Activated T-helper 1 cell treated with Interleukin-2 at 50 U/mL for 16 hours (primary cell): ENCODE measurements at places on chromosomes 16 and 17.

DNA sequence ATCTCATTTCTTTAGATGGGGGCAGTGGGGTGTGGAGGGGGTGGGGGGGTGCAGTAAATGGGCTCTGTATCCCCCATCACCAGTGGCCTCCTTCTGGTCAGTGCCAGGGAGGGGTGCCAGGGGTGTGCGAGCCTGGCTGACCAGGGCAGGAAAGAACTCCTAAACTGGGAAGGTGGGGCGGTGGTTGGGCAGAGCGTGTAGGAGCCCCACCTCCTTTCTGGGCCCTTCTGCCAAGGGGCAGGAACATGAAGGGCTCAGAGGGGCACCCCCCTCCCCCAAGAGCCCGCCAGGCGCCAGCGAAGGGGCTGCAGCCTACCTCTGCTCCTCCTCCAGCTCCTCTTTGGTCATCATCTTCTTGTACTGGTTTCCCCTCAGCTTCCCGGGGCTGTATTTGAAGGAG is 26.0 kb downstream of the MXRA7 start:
- DNase-seq = no peak

- DNase-seq = no peak
Observed at GRCh38 chr16:19613834-19614233, 58.3 kb downstream of the VPS35L start.

- no peak for DNase-seq
Observed at GRCh38 chr17:49157784-49158183, 25.2 kb downstream of the B4GALNT2 start.

GRCh38 chr17:55672585-55673501 is 49.8 kb downstream of the TMEM100 start:
- no peak for DNase-seq

DNA sequence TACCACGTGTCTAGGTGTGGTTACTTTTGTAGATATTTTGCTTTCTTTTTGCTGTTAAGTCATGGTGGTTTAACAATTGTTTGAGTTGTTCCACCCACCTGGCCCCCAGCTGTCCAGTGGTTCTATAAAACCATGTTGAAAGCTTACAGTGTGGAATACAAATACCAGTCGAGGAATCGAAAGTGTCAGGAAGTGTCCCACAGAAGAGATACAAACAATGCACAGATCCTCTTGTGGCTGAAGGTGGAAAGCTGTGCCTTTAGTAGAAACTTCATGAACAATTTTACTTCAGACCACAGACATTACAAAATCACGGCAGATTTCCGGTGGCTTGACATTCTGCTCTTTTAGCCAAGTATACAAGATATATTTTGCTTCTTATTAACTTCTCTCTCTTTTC is 782.4 kb upstream of the SOX9 start:
- DNase-seq = no peak

GRCh38 chr17:2239882-2240430 is 63.6 kb downstream of the SMG6 start:
- DNase-seq = peak; percentile 28

- no peak for DNase-seq
Observed at GRCh38 chr17:35795007-35795870, at the start of gene MMP28. MMP28 (minus strand) TSS chr17:35795641; CDS start chr17:35795377, 264 bp downstream.

DNA sequence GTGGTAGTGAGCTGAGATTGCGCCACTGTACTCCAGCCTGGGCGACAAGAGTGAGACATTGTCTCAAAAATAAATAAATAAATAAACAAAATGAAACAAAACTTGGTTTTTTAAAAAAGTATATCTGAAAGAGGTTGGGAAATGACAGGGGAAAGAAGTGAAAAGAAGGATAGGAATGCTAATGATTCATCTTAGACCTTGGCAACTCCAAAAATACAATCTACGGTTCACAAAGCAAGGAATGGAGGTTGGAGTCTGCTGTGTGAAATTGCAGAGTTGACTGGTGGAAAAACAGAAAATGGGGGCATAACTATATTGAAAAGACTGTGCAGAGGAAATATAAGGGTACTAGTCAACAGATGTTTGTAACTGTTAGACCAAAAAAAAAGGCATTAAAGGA is 40.0 kb upstream of the CD300E start:
- no peak for DNase-seq

- no peak for DNase-seq
Observed at GRCh38 chr17:28643983-28644786, 773 bp downstream of the BLTP2 start.

- DNase-seq = no peak
Observed at GRCh38 chr16:1677339-1677738, 740 bp upstream of the JPT2 start.

GRCh38 chr17:38741921-38742410 is 6.2 kb downstream of the PCGF2 start:
- no peak for DNase-seq

DNA sequence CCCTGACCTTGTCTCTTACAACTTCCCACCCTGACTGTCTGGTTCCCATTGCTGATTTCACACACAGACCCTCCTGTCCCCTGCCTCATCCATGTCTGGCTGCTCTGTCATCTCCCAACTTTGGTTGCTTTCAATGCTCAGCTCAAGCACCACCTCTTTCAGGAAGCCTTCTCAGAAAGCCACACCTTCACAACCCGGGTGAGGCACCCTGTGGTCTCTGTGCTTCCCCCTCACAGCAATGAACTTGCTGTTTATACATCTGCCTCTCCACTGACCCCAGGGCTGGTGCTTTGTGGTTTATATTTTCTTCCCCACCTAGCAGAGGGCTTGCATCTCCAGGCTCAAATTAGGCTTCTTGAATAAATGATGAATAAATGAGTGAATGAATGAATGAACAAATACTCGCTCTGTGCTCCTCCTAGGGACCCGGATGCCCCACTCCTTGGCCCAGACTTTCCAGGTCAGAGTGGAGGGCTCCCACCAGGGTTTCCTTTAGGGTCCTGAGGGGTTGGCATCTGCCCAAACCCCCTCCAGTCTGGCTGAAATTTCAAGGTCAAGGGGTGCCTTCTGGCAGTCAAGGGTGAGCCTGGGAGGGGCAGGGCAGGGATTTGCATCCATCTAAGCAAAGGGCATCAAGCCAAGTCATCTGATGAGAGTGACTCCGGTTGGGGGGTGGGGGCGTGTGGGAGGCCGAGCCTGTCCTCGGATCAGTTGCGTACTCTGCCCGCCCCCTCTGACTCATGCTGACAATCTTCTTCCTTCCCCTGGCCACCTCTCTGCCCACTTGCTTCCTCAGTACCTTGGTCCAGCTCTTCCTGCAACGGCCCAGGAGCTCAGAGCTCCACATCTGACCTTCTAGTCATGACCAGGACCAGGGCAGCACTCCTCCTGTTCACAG is at the start of gene ITGAX:
Gene ITGAX, plus strand, starts transcription at position 783 of the 898 bp plus-strand sequence. Its CDS starts 79 bp downstream, at position 862.
- no peak for DNase-seq

DNA sequence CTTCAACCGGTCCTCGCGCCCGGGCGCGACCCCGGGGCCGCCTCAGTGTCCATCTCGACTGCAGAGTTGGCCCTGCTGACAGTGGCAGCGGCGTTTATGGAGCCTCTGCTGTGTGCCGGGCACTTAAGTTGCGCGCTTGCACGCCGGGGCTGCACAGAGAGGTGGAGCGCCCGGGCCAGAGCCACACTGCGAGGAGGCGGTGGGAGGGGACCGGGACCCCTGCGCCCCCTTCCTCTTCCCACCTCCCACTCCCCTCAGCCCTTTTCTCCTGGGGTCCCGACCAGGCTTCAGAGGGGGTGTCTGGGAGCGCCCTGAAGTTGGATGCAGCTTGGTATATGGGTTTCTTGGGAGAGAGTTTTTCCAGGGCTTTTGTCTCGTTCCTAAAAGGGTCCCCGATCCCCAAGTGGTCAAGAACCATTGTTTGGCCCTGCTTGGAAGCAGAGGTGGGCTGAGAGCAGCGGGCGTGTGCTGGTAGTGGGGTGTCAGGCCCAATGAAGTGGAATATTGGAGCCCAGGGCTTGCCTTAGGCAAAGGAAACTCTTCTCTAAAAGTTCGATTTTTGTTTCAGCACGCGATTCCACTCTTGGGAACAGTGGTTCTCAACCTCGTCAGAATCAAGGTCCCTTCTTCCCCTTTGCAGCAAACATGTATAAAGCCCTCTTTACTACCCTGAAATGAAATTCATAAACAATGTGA is 605 bp downstream of the MRTFB start:
- no peak for DNase-seq

GRCh38 chr16:2966808-2967191 is 2.3 kb upstream of the PAQR4 start:
- no peak for DNase-seq

GRCh38 chr16:78122774-78123315 is 23.4 kb downstream of the WWOX start:
- DNase-seq = no peak

DNA sequence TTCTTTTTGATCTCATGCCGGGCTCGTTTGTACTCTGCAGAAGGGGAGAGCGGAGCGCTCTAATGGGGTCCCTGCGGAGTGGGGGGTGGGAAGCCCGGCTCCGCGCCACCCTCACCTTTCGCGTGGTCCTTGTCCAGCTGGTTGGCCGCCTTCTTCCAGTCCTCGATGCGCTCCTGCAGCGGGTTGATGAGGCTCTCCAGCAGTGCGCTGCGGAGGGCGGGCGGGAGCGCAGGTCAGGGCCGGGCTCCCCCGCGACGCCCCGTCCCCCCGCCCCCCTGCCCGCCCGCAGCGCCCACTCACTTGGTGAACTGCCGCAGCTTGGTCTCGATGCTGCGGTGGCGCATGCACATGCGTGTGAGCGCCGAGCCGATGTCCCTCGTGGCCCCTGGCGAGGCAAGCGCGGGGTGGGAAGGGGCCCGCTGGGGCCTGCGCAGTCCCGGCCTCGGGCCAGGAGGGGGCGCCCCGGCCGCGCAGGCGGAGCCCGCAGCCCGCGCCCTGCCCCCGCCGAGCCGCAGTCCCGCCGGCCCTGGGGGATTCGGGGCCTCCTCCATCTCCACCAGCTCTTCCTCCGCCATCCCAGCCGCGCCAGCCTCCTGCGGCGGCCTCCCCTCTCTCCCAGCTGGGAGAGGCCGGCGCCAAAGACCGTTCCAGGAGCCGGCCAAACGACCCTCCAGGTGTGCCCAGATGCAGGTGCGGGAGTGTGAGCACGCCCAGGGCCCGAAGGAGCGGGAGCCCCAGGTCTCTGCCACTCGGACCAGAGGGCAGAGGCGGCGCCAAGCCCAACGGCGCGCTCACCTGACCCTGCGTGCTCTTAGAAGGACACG is 6.0 kb downstream of the MTSS2 start:
- DNase-seq = no peak

GRCh38 chr16:84281074-84281473 is 13.6 kb upstream of the WFDC1 start:
- no peak for DNase-seq

- DNase-seq = no peak
Observed at GRCh38 chr17:47207143-47208067, 1.7 kb upstream of the MYL4 start.

GRCh38 chr17:1712271-1712670 is 2.1 kb upstream of the TLCD2 start:
- no peak for DNase-seq

DNA sequence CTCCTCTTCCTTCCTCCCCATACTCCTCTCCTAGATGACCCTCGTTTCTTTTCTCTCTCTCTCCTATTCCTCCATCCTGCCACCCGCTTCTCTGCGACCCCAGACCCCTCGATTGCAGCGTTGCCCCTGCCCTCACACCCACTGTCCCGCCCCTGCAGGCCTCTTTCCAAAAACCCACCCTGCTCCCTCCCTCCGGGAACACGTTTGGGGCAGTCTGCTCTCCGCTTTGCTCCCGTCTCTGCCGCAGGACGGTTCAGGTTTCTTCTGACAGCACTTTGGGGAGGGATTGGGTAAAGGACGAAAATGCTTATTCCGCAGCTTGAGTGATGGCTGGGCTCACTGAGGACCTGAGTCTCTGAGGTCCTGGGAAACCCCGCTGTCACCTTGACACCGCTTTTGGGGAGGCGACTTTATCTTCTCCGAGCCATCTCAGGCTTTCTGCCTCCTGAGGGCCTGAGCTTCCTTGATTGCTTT is 690 bp downstream of the NDE1 start:
- DNase-seq = peak; percentile 18

GRCh38 chr16:12343913-12344312 is 367.4 kb downstream of the SNX29 start:
- no peak for DNase-seq

- no peak for DNase-seq
Observed at GRCh38 chr17:17235212-17236174, 1.5 kb downstream of the FLCN start.

DNA sequence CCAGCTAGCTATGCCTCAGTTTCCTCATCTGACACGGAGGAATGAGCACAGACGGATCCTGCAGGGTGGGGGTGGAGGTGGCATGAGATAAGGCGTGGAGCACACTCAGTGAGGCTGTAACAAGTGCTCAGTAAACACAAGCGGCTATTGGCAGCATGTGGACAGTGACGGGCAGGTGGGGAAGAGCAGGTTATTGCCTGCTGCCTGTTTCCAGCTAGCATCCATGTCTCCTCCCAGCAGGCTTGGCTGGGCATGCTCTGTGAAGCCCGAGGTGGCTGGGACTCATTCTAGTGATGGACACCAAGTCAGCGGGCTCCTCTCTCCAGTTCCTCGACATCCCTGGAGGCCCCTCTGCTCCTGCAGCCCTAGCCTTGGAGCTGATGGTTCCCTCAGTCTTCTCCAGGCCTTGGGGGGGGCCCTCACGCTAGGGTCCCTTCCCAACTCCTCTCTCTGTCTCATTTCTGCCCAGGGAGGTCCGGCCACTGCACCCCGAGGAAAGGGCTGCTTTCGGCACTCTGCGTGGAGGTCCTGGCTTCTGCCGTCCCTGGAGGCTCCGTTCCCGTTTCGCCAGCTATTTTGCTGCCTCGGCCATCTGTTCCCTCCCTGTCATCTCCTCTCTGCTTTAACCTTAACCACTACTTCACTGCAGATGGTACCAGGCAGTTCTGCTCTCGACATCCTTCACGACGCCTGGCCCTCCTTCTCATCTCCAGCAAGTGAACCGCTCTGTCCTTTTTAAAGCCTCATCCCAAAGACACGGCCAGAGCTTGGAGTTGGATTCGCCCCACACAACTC is 6.2 kb downstream of the RTN4RL1 start:
- no peak for DNase-seq

- DNase-seq = no peak
Observed at GRCh38 chr17:78421084-78421533, 42.7 kb downstream of the PGS1 start.

- DNase-seq = no peak
Observed at GRCh38 chr16:87951552-87952538, 611 bp downstream of the BANP start.

- DNase-seq = no peak
Observed at GRCh38 chr16:629833-630248, 944 bp upstream of the WFIKKN1 start.

DNA sequence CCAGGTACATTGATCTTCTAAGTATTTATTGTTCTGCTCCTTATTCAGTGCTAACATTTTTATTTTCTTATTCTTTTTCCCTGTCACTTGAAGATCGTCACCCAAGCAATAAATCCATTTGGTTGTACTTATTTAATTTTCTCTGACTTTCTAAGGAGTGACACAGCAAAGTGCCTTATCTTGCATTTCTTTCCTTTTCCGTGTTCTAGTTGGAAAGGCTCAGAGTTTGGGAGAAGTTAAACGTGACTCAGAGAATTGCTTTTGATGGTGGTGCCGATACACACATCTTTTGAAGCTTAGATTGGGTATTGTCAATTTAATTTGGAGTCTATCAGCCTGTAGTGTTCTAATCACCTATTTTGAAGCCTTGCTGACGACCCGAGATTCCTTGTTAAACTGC is 72.0 kb downstream of the PITPNC1 start:
- no peak for DNase-seq
